Stimulated activated CD8-positive, alpha-beta memory T cell treated with anti-CD3 and anti-CD28 coated beads, Interleukin-12 subunit alpha, Interleukin-12 subunit beta, amount 100 ng/mL, for 1 hour (primary cell): ENCODE measurements at places on chromosomes 3 and 15.

- no peak for DNase-seq
Observed at GRCh38 chr15:32736701-32737061, 18.9 kb downstream of the GREM1 start.

GRCh38 chr3:102979191-102979590, 544.4 kb downstream of the ZPLD1 start:
- DNase-seq = no peak

- no peak for DNase-seq
Observed at GRCh38 chr3:130900959-130901358, 7.1 kb downstream of the ATP2C1 start.

DNA sequence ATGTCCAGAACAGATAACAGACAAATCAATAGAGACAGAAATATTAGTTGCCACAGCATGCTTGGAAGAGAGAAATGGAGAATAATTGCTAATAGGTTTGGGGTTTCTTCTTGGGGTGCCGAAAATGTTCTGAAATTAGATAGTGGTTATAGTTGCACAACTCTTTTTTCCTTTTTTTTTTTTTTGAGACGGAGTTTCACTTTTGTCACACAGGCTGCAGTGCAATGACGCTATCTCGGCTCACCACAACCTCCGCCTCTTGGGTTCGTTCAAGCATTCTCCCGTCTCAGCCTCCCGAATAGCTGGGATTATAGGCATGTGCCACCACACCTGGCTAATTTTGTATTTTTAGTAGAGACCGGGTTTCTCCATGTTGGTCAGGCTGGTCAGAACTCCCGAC, 163.3 kb downstream of the PLCH1 start:
- no peak for DNase-seq

DNA sequence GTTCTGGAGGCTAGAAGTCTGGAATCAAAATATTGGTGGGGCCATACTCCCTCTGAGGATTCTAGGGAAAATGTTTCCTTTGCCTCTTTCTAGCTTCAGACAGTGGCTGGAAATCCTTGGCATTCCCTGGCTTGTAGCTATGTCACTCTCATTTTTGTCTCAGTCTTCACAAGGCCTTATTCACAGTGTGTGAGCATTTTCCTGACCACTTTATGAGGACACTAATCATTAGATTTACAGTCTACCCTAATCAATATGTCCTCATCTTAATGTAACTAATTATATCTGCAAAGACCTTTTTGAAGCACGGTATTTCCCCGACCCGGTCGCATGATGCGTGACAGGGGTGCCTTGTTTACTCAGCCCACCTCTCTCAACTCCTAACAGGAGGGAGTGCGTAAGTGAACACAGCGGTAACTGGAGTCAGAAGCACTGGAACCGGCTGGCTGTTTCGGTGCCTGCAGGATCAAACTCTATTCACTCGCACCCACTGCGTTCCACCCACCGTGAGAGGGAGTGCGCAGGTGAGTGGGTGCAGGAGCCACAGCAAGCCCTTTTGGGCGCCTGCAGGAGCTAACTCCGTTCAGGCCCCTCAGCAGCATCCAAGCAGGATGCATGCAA, 155.0 kb downstream of the EPHA3 start:
- no peak for DNase-seq

- no peak for DNase-seq
Observed at GRCh38 chr3:153051427-153052095, 110.5 kb upstream of the RAP2B start.

GRCh38 chr15:96343113-96344059, 12.9 kb downstream of the NR2F2 start:
- DNase-seq = no peak

DNA sequence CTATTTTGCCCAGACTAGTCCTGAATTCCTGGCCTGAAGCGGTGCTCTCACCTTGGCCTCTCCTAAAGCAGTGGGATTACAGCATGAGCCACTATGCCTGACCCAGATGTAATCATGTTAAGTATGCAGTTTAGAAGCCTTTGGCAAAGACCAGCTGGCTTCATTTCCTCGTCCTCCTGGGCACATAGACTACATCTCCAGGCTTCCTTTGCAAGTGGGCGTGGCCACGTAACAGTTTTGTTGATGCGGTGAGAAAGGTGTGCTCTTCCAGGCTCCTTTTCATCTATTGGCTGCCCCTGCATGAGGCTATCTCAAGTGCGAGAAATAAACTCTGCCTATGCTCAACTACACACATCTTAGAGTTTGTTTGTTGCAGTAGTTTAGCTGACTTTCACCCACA, 13.0 kb downstream of the SV2B start:
- no peak for DNase-seq

- no peak for DNase-seq
Observed at GRCh38 chr15:40272485-40273056, 10.3 kb downstream of the ANKRD63 start.

DNA sequence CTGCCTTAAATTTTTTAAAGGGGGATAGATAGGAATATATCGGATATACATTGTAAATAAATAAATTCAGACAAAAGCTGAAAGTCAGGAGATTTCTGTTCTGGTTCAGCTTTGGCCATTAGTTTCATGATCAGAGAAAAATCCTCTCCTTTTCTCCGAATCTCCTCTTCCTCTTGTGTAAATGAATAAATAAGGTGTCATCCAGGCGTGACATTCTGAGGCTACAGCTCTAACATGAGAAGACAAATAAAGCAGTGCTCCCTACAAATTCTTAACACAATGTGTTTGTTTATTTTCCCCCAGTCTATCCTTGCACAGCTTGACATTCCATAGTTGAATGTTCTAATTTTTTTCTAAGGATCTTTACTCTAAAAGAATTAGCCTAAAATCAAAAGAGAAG, 9.4 kb upstream of the MB21D2 start:
- DNase-seq = no peak

DNA sequence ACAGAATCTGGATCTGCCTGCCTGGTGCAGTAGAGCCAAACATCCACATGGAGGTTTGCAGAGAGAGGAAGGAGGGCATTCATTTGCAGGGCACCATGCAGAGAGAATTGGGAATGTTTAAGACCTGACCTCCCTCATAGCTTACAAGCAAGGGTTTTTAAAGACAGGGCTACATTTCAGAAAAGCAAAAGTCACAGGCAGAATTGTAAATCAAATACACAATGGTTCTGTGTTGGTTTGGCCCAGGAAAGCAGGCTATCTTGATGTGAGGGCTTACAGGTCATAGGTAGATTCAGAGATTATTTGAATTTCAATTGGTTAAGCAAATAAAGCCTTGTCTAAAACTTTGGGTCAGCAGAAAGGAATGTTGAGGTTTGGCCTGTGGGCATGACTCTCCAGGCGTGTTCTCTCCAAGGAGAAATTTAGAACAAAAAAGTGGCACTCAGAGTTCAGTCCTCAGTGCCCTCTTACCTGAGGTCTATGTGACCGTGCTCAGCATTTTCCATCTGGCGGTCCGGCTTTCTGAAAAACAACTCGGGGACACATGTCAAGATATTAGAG, 91.5 kb downstream of the CD47 start:
- no peak for DNase-seq

DNA sequence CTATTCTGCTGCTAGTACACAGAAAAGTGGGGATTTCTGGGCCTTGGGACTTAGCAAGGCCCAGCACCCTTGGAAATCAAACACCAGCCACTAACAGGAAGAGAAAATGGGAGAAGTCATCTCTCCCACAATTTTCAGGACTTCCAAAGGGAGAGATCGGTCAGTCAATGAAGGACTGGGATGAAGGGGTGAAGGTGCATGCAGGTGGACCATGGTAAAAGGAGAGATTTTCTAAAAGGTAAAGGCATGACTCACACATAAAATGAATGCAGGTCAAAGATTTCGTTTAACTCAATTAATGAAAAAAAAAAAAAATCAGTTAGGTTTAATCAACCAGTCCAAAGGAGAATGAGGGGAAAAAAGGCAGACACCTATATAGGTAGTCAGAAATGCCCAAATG, 176.4 kb upstream of the PROK2 start:
- no peak for DNase-seq

GRCh38 chr15:81030301-81030750, 29.6 kb downstream of the TLNRD1 start:
- DNase-seq = no peak

- no peak for DNase-seq
Observed at GRCh38 chr3:39474126-39474515, 6.6 kb downstream of the MOBP start.

- DNase-seq = no peak
Observed at GRCh38 chr3:21795152-21795837, 44.3 kb upstream of the ZNF385D start.

GRCh38 chr15:65055201-65055870, 10.1 kb downstream of the SLC51B start:
- no peak for DNase-seq

DNA sequence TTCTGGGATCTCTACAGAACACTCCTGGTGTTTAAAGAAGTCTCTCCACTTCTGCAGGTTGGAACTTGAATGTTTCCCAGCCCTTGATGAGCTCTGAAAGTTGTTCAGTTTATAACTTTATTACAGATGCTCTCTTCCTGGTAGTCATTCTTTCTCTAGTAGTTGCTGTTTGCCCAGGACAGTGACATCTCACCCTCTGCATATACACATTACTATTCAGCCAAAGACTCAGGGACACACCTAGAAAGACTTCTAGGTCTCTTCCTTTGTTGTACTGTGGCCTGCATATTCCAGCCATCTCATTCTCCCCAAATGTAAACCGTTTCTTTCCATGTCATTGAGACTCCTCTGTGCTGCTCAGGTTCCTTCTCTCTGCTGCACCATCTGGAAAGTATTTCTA, 76.7 kb downstream of the MITF start:
- DNase-seq = no peak

- no peak for DNase-seq
Observed at GRCh38 chr15:79197285-79197684, 85.2 kb upstream of the ANKRD34C start.

DNA sequence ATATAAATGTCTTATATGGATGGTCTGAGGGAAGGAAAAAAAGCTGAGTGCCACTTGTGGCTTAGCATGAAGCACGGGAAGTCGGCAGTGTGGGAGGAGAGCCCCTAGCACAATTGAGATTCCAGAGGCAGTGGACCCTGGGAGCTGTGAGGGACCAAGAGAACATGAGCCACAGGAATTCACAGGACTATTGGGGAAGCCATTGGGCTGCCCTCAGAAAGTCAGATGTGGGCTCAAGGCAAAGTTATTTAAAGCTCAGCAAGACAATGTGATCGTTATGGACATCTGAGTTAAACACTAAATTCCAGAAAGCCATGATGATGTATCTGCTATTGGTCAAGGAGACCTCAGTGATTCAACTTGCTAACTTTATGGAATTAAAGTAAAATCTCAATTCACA, 380.8 kb upstream of the IL12A start:
- no peak for DNase-seq

DNA sequence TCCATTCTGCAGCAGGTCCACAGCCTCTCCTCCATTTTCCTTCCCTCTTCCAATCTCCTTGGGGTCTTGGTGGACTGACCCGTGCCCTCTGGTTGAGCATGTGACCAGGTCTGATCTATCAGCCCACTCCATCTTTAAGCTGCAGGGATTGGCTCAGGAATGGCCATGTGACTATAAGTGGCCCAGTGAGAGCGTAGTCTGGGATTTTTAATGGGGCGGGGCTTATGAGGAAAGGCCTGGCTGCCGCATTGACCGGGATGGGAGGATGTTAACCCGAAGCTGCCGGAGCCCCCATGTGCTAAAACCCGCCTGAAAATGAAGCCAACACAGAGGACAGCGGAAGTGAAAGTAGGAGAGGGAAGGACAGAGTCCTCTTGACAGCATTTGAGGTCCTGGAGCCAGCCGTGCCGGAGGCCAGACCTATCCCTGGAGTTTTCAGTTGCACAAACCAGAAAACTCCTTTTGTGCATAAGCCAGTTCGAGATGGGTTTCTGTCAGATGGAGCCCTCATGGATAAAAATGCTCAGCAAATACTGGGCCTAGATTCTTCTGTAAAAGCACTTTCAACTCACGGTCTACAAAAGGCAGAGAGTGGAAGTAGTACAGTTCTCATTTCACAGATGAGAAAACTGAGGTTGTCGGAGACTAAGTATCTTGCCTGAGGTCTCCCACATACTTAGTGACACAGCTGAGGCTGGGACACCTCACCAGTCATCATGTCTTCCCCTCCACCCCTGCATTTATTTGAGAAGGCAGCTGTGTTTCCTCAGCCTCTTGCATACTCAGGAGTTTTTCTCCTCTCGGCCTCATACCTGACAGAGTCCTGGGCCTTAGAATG, 61.9 kb downstream of the ATP2B2 start:
- DNase-seq = no peak

DNA sequence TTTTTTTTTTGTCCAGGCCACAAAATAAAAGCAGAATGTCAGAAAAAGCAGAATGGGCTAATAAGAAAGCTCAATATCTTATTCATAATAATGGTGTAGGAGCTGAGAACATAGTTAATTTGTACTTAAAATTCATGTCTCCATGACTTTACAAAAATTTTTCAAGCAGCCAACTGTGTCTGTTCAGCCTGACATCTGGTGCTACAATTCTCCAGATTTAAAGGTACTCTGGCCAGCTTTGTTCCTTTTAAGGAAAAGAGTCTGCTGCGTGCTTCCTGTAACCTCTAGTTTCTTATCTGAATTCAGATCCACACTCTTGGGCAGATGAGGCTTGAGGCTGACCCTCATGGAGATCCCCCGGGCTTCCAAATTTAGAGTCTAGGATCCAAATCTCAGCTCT, 8.7 kb upstream of the RFX7 start:
- DNase-seq = no peak

GRCh38 chr15:87707071-87707470, 549.5 kb downstream of the NTRK3 start:
- no peak for DNase-seq

- no peak for DNase-seq
Observed at GRCh38 chr3:177536873-177537272, 339.6 kb upstream of the TBL1XR1 start.

GRCh38 chr15:29883126-29883525, 60.9 kb upstream of the TJP1 start:
- no peak for DNase-seq

GRCh38 chr3:76436894-76437293, 603.0 kb upstream of the ROBO2 start:
- no peak for DNase-seq

- DNase-seq = no peak
Observed at GRCh38 chr3:183489455-183490210, 61.2 kb upstream of the MCF2L2 start.

- no peak for DNase-seq
Observed at GRCh38 chr3:98945666-98946065, 44.2 kb upstream of the DCBLD2 start.

DNA sequence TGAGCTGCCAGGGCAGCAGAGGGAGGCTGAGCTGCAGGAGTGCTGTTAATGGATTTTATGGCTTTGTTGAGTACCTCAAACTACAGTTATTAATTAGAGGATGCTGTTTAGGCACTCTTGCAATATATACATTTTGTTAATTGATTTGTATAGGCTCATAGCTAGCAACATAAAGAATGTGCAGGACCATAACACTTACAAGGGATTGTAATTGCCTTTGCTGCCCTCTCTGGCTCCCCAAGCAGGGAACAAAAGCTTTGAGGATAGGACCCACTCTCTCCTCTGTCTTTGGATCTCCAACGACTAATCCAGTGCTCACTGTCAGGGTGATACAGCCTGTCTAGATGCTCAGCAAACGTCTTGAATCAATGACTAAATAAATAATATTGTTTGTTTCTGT, 1.2 kb upstream of the CLSTN2 start:
- DNase-seq = no peak

GRCh38 chr3:194298331-194299227, 52.5 kb downstream of the CPN2 start:
- no peak for DNase-seq
